ENCODE measurements at places on chromosomes 11 and 22.

- no peak for DNase-seq
Observed at GRCh38 chr11:1557904-1558774, 13.9 kb downstream of the DUSP8 start.

DNA sequence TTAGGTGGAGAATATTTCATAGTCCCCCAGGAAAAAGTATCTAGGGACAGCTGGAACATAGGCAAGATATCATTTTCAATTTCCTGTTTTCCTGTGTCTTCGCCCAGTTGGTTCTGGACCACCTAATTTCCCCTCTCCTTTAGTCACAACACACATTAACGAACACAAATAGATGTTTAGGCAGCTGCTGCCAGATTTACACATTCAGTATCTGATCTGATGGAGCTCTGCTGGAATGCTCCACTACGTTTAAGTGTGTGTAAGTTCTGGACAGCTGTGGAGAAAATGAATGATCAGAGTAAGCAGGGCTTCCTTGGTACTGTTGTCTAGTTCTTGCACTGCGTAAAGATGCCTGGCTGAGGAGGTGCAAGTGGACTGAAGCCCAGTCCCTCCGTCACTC, 36.1 kb upstream of the CLPB start:
- no peak for DNase-seq

- DNase-seq, result no peak
Observed at GRCh38 chr11:78802058-78802761, 227.5 kb upstream of the NARS2 start.

- DNase-seq, result no peak
Observed at GRCh38 chr22:50169774-50170341, 673 bp upstream of the PANX2 start.

DNA sequence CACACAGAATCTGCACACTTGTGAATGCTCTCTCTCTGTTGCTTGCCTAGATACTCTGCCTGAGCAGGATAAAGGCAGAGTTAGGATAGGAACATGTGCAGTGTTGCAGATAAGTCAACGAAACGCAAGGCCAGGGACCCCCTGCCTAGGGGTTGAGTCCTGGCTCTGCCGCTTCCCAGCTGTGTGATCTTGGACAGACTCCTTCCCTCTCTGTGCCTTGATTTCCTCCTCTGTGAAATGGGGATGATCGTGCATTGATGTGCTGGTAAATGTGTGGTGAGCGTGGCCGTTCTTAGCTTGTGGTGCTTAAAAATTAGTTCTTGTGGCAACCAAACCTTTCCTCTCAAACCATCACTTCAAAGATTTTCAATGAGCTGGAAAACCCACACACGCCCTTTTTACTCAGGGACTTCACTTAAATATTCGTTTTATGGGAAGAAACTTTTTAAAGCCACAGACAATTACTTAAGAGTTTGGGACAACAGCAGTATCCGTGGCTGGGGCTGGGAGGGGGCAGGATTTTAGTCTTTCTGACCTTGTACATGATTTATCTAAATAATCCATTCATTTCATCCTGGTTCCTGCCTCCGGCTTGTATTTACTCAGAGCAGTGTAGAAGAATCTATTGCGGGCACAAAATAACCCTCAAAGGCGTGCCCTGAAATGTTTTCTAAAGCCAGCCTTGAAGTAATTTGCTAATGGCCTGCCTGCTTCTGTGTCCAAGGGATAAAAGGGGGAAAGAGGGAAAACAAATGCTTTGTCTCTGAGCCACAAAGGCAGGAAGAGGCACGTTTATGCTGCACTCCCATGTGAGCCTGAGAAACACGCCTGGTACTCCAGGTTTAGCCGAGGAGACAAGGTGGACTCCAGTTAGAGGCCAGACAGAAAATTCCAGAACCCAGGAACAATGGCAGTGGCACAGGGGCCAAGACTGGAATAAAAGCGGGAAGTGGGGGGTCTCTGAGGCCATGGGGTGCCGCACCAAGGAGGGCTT, 85.0 kb upstream of the CRYBB3 start:
- DNase-seq, result no peak

DNA sequence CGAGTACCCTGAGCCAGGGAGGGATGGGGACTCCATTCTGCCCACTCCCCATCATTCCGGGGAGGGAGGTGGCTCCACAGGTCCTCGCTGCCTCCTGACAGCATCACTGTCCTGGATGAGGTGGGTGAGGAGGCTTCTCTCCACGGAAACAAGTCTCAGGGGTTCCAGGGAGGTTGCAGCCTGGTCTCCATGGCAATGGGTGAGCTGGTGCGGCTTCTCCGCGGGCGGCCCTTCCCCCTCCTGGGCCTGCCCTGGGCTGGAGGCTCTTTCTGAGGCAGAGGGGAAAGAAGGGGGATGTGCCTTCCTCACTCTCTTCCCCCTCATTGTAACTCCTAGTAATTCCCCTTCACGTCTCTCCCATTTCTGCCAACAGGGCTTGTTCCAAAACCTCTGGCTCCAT, 37.1 kb upstream of the PARVG start:
- DNase-seq, result no peak

DNA sequence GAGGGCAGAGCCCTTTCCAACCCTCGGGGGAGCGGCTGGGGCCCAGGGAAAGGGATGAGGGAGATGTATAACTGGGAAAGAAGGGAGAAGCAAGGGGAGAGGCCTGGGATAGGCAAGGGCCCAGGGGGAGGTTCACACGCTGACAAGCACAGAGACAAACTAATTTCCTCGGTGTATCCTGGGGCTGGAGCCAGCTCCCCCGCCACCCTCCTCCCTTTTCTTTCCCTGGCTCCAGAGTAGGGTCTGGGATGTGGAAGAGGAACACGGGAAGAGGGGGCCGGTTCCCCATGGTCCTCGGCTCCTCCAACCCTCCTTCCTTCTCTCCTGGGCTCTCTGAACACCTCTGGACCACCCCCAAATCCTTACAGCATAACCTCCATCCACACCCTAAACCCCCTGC, 6.9 kb downstream of the CLCF1 start:
- DNase-seq, result no peak

DNA sequence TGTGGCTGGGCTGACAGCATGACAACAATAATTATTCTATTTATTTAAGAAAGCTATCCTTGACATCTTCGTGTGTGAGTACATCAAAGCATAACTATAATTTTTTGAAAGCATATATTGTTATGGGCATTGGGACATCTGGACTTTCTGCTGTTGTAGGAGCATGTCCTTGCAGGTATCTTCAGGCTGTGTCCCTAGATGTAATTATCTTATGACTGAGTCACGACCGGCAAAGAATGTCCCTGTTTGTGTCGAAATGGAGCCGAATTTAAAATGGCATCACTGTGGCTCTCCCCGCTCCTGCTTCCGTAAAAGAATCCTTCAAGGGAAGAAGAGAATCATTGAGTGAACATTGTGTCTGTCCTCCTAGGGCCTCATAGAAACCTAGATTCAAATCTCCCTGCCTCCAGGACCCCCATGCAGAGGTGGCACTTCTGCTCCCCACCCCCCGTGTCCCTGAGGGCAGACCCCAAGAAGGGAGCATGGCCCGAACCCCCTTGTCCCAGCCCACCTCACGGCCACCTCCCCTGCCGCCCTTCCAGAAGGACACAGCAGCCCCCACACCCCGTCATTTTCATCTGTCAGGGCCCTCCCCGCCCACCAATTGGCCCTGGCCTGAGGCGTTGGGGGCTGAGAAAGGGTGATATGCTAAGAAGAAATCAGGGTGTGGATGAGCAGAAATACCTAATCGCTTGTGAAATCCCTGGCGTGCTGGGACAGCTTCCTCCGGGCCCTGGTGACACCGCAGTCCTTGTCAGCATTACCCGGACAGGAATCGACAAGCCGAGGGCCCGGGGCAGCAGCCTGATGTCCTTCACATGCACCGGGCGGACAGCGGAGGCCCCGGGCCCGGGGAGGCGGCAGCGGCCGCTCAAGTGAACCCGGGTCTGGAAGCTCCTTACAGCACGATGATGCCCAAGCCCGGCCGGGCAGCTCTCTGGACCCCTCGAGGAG, 48.6 kb upstream of the SLC22A12 start:
- no peak for DNase-seq

DNA sequence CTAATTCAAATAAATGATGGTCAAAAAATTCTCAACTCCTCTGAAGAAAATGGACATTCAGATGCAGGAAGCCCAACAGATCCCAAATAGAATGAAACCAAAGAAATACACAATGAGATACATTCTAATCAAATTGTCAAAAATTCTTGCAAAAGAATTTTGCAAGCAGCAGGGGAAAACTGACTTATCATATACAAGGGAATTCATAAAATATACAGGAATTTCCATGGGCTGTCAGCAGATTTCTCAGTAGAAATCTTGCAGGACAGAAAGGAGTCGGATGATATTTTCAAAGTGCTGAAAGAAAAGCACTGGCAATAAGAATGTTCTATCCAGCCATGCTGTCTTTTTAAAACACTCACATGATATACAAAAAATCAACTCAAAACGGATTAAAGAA, 194.6 kb upstream of the ZC3H12C start:
- no peak for DNase-seq

GRCh38 chr11:124954590-124954955, 571 bp downstream of the CCDC15 start:
- DNase-seq, result no peak

- DNase-seq, result no peak
Observed at GRCh38 chr22:28711820-28712777, 29.5 kb downstream of the CHEK2 start.

- no peak for DNase-seq
Observed at GRCh38 chr11:94925422-94926270, 47.7 kb downstream of the CWC15 start.

GRCh38 chr11:101848262-101848661, 66.5 kb upstream of the CEP126 start:
- DNase-seq, result no peak
